Posterior vena cava (tissue), 2 donors: ENCODE measurements at places on chromosomes 5 and 9. TPM values are rescaled to one million over a fixed set of nuclear protein-coding genes. Genes with fewer than 3 reads are reported as not detected.

GRCh38 chr5:14714706-14715105 is 50.2 kb downstream of the OTULIN start:
- DNase-seq: no peak

DNA sequence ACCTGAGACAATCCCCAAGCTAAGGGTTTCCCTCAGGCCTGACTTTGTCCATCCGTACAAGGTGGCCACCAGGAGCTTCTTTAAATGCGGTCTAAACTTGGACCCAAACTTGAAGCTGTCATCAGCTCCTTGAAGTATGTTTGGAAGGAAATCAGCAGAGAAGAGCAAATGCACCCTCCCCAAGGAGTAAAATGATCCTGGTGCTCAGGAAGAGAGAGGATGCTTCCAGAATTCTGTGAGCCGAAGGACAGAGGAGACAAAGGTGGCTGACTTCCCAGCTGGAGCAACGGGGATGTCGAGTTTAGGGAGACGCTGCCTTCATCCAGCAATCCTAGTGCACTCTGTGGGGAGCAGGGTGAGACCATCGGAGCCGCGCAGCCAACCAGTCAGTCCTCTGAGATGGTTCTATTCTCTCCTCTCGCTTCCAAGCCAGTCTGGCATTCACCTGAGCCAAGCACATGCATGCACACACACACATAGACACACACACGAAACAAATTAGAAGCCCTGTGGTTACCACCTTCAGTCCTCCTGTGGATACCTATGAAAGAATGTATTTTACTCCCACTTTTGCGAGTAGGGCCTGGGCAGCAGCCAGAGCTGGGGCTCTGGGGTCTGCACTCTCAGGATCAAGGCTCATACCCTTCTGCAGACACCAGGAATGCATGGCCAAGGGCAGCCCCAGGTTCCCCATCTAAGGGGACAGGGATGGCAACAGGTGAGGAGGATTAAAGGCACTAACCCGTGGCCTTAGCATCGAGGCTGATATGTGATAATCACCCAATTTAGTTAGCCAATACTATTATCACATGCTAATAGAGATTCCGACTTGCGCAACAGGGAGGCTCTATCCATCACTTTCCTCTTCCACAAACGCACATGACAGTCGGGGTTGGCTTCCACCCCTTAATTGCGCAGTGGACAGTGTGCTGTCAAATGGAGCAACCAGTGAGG is 75.8 kb downstream of the GTF3C4 start:
- peak; percentile 49 for DNase-seq

DNA sequence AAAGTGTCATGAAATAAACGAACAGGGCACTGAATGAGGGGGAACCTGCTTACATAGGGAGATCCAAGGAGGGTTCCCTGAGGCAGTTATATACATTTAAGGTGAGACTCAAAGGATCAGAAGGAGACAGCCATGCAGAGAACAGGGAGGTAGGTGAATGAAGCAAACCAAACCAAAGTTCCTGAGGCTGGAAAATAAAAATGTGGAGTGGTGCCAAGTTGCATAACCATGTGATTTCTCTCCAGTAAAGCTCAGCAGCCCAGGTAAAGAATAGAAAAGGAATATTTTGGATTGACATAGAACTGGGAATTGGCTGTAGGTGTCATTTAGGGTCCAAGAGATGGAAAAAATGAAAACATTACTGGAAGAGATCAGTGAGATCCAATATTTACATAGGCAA is 110.7 kb downstream of the CAAP1 start:
- no peak for DNase-seq

GRCh38 chr5:102625928-102626327 is 127.1 kb upstream of the SLCO6A1 start:
- no peak for DNase-seq

GRCh38 chr9:111658943-111659342 is 2.5 kb upstream of the GNG10 start:
- no peak for DNase-seq

Gene ZNF483
- 6.9 TPM for total RNA-seq
